ENCODE measurements at places on chromosomes 2 and 18.
A peak's percentile ranks its signal among the peaks of the same experiment; 100 is the strongest.

- no peak for DNase-seq
Observed at GRCh38 chr2:151670346-151670745, 63.9 kb downstream of the NEB start.

GRCh38 chr18:76412818-76413565, 82.0 kb downstream of the ZNF516 start:
- peak; percentile 32 for DNase-seq

GRCh38 chr18:13638719-13639595, 87.4 kb downstream of the FAM210A start:
- no peak for DNase-seq

- DNase-seq: no peak
Observed at GRCh38 chr2:120443946-120444345, 98.0 kb downstream of the INHBB start.

DNA sequence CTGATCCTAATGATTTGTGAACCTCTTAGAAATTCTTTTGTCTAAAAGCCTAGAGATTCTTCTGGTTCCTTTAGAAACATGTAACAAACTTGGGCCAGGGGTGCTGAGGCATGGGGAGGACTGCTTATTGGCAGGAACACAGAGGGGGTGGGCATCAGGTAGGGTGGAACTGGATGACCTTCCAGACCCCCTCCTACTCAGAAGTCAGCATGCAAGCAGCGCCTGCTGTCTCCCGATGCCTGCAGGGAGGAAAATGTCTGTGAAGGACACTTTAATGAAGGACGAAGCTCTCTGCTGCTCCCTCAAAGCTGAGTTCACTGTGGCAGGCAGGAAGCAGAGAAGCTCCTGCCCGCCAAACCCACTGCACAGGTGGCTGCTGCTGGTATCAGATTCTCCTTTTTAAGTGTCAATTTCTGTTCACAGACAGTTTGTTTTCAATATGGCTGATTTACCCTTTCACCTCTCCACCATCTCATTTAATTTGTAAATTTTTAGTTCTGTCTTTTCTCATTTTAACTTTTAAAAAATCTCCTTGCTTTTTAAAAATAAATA, 19.4 kb downstream of the COA5 start:
- no peak for DNase-seq

DNA sequence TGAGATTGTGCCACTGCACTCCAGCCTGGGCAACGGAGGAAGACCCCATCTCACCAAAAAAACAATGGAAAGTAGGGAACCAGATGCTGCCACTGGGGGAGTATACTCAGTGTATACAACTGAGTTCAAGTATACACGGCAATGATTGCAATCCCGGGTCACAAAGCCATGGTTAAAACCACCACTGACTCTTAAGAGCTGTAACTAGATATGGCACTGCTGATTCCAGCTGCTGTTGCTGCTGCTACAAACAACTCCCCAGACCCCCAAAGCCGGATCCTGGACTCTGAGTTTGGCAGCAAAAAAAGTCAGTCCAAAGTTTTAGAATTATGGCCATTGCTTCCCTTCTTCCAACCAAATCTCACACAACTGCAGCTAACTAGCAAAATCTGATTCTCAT, 43.7 kb upstream of the COX7A2L start:
- DNase-seq: no peak

GRCh38 chr2:226839161-226839560, 3.3 kb downstream of the RHBDD1 start:
- no peak for DNase-seq

DNA sequence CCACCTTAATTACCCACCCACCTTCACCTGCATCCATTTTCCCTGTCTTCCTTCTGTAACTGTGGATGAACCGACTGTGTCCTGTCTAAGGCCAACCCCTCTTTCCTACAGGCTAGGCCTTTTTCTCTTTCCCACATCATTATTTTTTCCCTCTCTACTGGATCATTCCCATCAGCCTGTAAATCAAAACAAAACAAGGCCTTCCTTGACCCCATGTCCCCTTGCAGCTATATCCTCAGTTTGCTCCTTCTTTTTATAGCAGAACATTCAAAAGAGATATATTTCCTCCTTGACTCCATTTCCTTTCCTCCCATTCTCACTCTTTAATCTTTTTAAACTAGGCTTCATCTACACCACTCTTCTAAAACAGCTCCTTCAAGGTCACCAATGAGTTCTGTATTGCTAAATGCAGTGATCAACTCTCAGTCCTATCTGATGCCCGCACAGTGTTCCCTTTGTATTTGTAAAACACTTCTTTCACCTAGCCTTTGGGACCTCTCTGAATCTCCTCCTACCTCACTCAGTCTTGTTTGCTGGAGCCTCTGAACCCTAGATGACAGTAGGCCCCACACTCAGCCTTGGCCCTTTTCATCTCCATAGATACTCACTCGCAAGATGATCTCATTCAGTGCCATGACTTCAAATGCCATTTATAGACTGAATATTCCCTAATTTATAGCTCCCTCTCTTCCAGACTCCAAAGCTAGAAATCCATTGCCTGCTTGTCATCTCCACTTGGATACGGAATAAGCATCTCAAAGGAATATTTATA, 55.7 kb downstream of the CXCR4 start:
- DNase-seq: no peak

GRCh38 chr2:229616433-229616832, 97.9 kb downstream of the DNER start:
- DNase-seq: no peak

DNA sequence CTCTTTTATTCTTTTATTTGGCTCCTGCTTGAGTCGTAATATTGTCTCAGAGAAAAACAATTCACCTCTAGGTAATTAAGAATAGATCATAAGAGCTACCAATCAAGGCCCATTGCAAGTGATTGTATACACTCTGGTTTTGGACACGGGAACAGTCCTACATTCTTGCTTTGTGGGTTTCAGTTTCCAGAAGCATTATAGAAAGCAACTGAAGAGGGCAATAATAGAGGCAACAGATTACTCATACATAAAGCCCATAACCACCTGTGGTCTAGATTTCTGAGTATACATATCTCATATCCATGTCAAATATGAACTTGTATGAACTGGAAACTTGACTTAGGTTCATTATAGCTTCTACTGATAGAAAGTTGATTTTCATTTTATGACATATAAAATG, 65.4 kb downstream of the DIS3L2 start:
- no peak for DNase-seq

GRCh38 chr2:170176212-170176611, 1.7 kb upstream of the MYO3B start:
- no peak for DNase-seq

DNA sequence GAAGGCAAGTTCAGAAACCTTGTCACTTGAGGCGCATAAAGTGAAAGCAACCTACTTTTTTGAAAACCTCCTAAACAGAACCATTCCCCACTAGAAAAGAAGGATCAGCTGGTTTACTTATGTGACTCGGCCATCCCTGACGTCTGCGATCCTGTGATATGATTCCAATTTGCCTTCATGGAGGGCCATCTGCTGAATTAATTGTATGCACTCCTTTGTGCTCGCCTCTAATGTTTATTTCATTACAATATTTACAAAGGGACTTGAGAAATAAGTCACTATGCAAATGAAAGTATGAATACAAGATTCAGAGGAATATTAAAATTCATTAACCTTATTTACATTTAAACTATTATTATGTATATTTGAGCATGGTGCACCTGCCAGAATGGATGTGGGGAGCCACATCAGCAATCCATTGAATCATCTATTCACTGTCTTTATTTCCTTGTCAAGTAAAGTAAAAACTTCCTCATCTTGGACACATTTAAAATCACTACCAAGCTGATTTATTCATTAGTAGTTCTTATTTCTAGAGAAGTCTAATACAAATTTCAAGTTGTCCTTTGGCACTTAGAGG, 96.5 kb downstream of the RBM43 start:
- no peak for DNase-seq

DNA sequence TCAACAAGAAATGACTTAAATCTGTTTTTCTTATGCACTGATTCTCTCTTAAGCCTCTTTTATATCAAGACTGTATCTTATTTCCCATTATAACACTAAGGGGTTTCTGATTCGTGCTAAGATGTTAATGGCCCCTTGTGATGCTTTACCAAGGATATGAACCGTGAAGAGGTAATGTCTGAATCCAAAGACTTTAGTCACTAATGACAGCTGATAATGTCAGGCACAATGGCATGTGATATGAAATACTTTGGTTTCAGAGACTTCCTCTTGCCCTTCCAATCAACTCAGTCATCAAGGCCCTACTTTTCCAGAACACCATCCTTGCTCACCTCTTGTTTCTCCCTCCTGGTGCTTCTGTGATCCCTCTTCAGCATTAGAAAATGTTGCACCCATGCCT, 262.8 kb downstream of the KCNE4 start:
- DNase-seq: peak; percentile 44

DNA sequence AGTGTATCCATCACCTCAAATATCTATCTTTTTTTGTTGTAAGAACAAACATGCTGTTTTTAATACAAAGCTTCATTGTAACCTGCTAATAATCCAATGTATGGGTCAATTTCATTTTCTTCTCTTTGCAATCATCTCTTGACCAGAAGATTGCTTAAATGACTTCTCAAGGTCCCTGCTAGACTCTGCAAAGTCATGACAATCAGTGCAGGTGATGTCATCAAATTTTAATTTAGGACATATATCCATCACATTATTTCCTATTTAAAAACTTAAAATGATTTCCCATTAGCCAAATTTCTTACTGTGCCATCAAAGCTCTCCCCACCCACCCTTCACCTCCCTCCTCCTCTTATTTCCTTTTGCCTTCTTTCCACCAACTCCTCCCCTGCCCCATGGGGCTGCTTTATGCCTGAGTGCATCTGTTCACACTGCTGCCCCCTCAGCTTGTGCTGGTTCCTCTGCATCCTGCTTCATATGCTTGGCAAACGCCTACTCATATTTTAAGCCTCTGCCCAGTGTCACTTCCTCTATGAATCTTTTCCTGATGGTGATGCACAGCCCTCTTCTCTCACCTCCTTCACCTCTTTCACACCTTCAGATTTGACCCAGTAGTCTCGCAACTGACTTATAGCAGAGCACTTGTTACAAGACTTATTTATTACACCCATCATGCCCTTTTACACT, 20.3 kb downstream of the PLEK start:
- no peak for DNase-seq

DNA sequence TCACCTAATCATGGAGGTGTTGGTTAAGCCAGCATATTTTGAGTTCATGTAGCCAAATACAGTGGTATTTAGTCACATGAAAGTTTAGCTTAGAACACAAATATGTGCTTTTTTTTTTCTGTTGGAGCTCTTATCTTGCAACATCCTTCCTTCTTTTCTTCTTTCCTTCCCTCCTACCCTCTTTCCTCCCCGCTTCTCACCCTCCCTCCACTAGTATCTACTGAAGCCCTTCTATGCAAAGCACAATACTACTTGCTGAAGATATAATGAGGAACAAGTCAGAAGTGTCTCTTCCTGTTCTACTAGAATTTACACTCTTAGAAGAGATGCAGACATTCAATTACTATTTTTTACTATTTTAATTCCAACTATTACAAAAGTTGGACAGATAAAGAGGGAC, 105.0 kb upstream of the ITGA4 start:
- DNase-seq: no peak

GRCh38 chr18:47209171-47209570, 33.0 kb upstream of the IER3IP1 start:
- no peak for DNase-seq

GRCh38 chr2:191811807-191812602, 34.9 kb downstream of the CAVIN2 start:
- peak; percentile 59 for DNase-seq

- DNase-seq: peak; percentile 38
Observed at GRCh38 chr2:234861841-234862735, 89.7 kb upstream of the SH3BP4 start.

GRCh38 chr18:48553236-48553635, 14.4 kb downstream of the CTIF start:
- DNase-seq: no peak

DNA sequence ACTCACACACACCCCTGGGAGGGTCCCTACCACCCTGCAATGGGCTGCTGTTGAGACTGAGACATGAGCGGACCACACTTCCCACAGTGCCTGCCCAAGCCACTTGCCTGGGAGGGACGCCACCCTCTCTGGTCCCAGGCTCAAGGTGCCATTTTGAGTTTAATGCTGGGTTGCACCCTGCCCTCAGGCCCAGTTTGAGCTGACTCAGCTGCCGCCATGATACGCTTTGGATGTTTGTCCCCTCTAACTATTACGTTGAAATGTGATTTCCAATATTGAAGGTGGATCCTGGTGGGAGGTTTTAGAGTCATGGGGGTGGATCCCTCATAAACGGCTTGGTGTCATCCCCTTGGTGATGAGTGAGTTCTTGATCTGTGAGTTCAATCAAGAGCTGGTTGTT, 76.4 kb upstream of the DYNC1I2 start:
- no peak for DNase-seq

- DNase-seq: no peak
Observed at GRCh38 chr2:23359631-23360567, 25.1 kb upstream of the KLHL29 start.

Measured in fibroblast of skin of back (primary cell).